ENCODE measurements at places on chromosomes 6 and 20. TPM values are rescaled to one million over a fixed set of nuclear protein-coding genes. Genes with fewer than 3 reads are reported as not detected.

DNA sequence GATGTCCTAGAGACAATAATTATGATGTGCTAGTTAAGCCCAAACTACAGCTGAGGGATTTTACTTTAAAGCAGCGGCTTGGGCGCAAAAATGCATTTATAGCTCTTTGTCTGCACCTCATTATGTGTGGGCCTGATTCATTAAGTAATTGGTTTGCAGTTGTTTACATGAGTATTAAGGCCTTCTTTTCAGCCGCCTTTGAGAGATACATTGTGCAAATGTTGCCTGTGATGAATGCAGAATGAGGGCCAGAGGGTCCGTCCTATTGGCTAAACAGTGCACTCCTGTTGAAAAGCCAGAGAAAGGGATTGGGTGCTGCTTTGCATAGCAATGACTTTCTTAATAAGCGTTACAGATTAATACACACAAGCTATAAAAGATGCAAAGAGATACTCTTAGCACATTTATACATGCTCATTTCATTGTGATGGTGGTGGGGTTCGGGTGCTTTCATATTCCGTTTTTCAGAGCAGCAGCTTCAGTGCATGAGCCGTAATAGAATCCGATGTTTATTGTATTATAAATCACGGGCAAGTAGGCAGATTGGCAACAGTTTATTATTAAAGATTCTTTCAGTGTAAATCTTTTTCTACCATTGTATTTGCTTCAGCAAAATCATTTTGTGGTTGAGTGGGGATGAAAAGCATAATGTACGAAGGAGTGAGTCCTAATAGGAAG, 68.2 kb upstream of the XRN2 start:
- DNase-seq: no peak

DNA sequence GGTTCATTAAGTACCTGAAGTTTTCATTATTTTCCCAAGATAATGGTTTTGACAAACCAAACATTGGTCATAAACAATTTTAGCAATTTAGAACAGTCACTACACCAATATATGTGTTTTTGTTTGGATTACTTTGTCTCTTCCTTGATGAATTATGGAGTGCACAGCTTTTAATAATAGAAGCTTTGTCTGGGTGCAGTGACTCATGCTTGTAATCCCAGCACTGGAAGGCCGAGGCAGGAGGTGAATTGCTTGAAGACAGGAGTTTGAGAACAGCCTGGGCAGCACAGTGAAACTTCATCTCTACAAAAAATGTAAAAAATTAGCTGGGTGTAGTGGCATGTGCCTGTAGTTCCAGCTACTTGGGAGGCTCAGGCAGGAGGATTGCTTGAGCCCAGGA, 89.4 kb upstream of the ANKEF1 start:
- no peak for DNase-seq

DNA sequence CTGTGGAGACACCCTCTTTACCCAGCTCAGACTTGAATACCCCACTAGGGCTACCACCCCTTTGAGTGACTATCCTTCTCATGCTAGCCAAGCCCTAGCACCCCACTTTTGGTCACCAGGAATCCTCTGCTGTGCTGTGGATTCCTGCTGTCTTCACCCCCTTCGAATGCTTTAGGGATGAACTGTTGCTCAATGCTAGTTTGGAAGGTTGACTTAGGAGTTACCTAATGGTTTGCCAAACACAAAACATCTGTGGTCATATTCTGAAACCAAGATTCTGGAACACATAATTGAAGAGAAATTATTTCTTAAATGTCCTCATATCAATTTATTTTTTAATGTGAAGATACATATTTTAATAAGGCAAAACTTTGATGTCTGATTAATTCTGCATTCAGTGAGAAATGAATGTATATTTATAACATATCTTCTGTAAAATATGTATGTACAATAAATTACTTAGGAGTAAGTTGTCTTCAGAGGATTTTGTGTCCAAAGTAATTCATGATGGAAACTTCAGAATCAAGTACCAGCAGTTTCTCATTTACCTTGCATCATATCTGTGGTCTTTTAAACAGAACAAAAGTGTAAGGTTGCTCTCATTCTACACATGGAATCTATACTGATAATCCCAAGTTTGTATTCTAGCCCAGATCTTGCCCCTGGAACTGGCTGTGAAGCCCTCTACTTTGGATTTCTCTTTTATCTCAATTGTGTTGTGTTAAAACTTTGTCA, 46.9 kb downstream of the TMEM200A start:
- DNase-seq: no peak

DNA sequence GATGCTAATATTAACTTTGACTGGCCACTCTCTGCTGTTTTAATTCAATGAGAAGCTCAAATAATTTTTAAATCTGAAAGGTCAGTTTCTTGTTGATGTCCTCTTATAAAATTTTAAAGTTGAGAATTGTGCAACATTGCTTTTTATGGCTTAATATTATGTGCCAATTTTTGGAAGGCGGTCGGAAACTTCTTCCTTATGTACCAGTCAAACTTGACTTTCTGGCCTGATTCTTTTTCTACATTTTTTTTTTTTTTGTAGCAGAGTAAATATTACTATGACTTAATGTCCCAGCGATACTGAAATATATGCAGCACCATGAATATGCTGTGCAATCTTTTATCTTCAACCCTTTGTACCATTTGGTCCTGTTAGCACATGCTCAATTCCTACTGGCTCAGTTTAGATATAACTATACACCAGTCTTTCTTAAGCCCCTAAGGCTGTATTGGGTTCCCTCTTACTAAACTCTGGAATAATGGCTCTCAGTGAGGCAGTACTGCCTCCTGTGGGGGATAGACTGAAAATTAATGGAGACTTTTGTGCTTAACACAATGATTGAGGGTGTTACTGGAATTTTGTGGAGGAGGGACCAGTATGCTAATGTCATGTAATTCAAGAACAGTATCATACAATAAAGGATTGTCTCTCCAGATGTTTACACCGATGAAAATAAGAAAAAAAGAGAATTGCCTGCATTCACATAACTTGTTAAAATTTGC, 156.4 kb upstream of the SYNCRIP start:
- no peak for DNase-seq

The MCCD1 gene
- total RNA-seq: not detected

DNA sequence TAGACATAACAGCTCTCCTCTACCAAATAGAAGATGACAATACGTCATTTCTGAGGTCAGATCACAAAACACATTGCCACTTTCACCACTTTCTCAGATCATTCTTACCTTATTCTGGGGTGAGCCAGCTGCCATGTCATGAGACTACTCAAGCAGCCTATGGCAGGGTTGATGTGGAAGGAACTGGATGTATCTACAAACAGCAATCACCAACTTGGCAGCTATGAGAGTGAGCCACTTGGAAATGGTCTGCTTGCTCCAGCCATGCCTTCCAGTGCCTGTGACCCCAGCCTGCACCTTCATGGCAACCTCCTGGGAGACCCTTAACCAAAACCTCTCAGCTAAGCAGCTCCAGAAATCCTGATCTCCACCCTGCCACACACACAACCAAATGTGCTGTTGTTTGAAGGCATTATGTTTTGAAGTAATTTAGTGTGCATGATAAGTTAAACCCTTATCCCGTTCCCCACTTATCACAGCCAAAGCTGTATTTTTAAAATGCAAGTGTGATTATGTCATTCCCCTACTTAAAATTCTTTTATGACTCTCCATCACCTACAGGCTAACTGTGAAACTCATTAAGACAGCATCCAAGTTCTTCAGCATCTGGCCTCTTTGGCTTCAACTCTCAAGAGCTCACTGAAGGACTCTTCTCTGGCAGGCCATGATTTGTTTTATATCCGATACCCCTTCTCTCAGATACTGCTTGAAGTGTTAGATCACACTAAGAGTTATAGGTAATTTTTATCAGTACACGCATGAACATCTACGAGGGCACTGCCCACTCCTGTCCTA, 150.6 kb downstream of the LY86 start:
- no peak for DNase-seq

- no peak for DNase-seq
Measured at GRCh38 chr6:148223424-148223842, 119.2 kb upstream of the SASH1 start.

DNA sequence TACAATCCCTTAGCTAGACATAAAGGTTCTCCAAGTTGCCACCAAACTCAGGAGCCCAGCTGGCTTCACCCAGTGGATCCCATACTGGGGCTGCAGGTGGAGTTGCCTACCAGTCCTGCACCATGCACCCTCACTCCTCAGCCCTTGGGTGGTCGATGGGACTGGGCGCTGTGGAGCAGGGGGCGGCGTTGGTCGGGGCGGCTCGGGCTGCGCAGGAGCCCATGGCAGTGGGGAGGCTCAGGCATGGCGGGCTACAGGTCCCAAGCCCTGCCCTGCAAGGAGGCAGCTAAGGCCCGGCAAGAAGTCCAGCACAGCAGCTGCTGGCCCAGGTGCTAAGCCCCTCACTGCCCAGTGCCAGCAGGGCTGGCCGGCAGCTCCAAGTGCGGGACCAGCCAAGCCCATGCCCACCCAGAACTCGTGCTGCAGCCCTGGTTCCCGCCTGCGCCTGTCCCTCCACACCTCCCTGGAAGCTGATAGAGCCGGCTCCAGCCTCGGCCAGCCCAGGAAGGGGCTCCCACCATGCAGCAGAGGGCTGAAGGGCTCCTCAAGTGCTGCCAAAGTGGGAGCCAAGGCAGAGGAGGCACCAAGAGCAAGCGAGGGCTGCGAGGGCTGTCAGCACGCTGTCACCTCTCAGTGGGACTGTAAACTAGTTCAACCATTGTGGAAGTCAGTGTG, 912.1 kb downstream of the PHF3 start:
- DNase-seq: no peak

DNA sequence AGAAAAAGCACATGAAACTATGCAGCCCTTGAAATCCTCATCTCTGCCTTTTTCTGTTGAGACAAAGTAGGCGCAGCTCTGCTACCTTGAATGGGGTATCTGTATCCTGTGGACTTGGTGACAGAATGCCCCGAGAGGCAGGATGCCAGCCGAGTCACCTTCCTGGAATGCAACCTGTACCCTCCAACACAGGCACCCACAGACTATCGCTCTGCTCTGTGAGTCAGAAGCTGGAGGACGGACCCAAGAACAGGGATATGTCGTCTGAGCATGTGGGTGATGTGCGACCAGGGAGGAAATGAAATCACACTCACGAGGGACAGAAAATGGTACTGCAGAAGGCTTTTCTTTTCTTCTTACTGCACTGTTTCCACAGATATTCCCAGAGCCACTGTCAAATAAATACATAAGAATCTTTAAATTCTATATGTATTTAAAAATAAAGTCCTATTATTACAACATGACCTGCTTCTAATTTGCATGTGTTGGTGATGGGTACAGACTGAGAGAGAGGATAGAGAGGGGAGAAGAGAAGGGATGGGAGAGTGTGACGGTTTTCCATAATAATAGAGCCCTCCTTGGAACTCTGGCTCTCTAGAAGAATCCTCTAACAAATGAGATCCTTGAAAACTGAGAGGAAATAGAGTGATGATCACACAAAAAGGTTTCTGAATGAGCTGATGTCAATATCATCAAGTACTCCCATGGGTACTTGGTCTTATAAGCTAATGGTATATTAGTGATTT, 308.1 kb downstream of the FOXC1 start:
- peak; percentile 91 for DNase-seq

GRCh38 chr6:41591859-41592502, 45.8 kb downstream of the FOXP4 start:
- peak; percentile 53 for DNase-seq

DNA sequence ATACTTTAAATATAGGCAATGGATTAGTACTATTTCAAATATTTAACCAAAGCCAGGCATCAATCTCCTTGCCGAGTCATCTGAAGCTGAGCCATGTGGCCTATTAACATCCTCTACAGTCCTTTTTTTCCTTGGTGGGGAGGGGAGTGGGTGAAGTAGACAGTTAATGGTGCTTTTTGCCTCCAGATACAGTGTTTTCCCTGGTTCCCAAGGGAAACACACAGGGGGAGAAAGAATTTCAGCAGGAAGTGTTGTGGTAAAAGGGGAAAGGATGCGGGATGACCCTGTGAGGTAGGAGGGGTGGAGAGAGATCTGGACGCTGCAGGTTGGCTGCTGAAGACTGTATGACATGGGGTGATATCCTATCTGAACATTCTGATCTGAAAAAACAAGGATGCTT, 9.6 kb downstream of the CLDN20 start:
- DNase-seq: peak; percentile 37

The PACSIN1 gene
- total RNA-seq: 6.4 TPM

DNA sequence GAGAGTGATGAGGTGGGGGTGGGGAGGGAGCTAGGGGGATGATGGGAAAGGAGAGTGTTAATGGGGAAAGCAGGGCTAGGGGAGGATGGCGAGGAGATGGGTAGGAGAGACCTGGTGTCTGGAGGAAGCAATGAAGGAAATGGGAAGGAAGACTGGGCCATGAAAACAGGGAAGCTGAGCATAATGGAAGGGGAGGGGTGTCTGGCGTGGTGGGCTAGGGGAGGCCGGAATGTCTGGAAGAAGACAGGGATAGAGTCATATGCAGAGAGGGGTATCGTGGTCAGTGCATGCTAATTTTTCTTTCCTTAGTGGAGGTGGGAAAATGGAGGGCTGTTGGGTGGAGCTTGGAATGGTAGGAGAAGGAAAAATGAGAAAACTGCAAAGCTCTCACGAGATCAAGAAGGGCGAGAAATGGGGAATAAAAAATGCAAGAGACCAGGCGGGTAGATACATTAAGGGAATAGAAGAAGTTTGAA, 423 bp downstream of the KLHDC3 start:
- DNase-seq: no peak

- no peak for DNase-seq
Measured at GRCh38 chr6:54072635-54073313, 38.5 kb upstream of the MLIP start.

- no peak for DNase-seq
Measured at GRCh38 chr20:54044156-54044555, 26.2 kb downstream of the BCAS1 start.

GRCh38 chr20:57605045-57605444, 15.2 kb downstream of the ZBP1 start:
- no peak for DNase-seq

GRCh38 chr6:30554962-30555815, 1.1 kb downstream of the GNL1 start:
- DNase-seq: no peak

DNA sequence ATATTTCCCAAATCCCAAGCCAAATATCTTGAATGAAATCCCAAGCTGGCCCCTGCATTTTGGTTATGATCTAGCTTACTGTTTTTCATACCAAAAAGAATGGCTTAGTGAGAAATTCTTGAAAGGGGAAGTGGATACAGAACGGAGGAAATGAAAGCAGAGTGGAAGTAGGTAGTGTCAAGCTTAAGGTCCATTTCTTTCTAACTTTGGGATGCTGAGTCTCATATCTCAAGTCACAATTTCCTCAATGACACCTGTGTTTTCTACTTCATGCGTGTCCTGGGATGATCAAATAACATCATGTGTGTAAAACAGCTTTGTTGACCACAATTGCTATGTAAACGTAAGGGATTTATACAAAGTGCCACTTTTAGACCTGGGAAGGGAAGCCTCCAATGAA, 238.8 kb upstream of the SLC35B3 start:
- no peak for DNase-seq

GRCh38 chr6:157433678-157434081, 52.7 kb downstream of the ZDHHC14 start:
- no peak for DNase-seq

Data from PC-9 (cell line).